ENCODE measurements at places on chromosomes 7 and 10. TPM values are rescaled to one million over a fixed set of nuclear protein-coding genes. Genes with fewer than 3 reads are reported as not detected.
A peak's percentile ranks its signal among the peaks of the same experiment; 100 is the strongest.

DNA sequence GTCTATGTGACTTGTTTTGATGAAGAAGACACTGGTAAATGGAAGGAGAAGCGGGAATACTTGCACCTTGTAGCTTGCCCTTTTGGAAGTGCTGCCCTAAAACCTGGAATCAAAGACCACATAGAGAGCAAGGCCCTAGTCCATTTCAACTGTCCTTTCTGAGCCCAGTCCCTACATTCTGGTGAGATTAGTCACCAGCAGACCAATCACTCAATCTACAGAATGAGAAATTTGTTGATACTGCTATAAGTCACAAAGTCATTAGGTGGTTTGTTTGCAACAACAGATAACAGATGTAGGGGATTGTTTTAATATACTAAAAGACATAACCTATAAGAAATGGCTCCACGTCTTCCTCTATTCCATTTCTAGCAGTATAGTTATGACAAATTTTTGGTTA is 33.6 kb downstream of the WASL start:
- no peaks in the 10 kb centered on the region for H3K27me3 ChIP-seq
- no peak for DNase-seq
- H3K27ac ChIP-seq: no peak overlapping the region
- H3K36me3 ChIP-seq: no peaks in the 10 kb centered on the region

The FBXO24 gene
- 0.16 TPM for total RNA-seq

The CALCR gene
- total RNA-seq: not detected

DNA sequence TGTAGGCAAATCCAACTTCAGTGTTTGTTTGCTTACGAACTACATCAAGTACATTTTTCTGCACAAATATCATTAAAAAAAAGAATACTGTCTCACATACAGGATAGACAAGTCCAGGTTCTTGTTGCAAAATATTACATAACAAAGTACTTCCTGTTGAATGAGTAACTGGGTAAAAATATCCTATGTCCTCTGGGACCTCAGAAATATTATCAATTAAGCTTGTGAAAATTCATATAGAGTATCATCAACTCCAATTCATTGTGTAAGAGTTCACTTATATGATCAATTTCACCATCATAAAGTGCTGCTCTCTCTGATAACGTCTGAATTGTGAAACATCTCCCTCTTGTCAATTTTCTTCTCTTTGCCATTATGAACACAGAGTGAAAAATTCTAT is 22.6 kb downstream of the HERC4 start:
- peaks cover 11% of the 10 kb centered on the region for H3K4me1 ChIP-seq
- no peak overlapping the region for H3K4me3 ChIP-seq
- H3K36me3 ChIP-seq: peaks cover 13% of the 10 kb centered on the region
- H3K27me3 ChIP-seq: no peaks in the 10 kb centered on the region

- no peaks in the 10 kb centered on the region for H3K27me3 ChIP-seq
- no peaks in the 10 kb centered on the region for H3K36me3 ChIP-seq
- H3K4me1 ChIP-seq: peaks cover 92% of the 10 kb centered on the region
- peak overlapping the region; percentile 28 for H3K27ac ChIP-seq
- DNase-seq: no peak
Measured at GRCh38 chr7:137981175-137981574, 20.7 kb downstream of the CREB3L2 start.

DNA sequence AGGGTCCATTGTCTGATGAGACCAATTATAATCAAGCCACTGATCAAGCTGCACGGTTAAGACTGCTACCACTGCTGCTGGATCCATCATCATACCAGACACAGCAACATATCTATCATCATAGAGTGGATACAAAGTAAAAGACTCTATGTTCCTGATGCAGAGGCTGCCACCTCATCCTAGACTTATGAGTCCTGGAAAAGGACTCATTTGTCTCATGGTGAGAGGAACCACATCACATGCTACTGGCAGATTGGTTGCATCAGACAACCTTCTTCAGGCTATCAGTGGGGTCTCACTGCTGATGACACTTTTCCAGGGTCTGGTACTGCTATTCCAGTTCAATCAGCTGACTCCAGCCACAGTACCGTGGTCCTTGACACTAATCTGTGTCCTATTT is 79.0 kb downstream of the ABI1 start:
- DNase-seq: no peak
- no peaks in the 10 kb centered on the region for H3K27me3 ChIP-seq
- H3K27ac ChIP-seq: no peak overlapping the region
- H3K4me1 ChIP-seq: peaks cover 12% of the 10 kb centered on the region

DNA sequence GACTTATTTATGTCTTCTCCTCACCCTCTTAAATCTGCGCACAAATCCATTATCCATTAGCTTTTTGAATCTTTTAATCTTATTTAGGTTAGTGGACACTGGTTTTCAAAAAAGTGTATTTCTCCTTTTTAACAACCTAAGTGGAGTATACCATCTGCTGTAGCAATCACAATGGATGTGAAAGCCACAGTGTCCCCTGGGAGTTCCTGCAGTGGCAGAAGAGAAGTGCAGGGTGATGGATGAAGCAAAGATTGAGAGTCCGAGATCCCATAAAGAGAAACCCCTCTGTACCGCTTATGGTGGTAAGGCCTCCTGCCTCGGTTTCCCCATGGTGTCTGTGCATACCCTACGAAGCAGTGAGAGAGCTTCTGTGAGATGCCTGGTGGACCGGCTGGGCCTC is 236.4 kb downstream of the COBL start:
- H3K4me3 ChIP-seq: no peak overlapping the region
- H3K27ac ChIP-seq: peak overlapping the region; percentile 70
- no peaks in the 10 kb centered on the region for H3K27me3 ChIP-seq
- H3K36me3 ChIP-seq: no peaks in the 10 kb centered on the region
- H3K4me1 ChIP-seq: peaks cover 4% of the 10 kb centered on the region

DNA sequence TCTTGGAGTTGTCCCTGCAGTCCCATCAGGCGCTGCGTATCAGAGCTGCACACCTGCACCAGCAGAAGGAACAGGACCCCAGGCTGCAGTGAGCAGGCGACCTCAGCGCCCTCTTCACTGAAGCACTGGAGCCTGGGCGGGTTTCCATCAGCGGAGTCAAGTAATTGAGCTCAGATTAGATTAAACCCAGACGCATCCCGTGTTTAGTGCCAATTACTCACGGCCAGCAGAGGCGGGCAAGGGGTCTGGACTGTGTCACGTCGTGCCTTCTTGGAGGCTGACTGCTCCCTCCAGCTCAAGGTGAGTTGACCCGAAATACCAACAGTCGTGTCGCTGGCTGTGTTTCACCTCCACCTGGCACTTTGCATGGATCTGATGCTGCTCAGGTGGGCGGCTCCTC is 123.6 kb downstream of the CXCL12 start:
- H3K4me3 ChIP-seq: no peak overlapping the region
- peak overlapping the region; percentile 39 for H3K27ac ChIP-seq
- peak; percentile 70 for DNase-seq
- H3K27me3 ChIP-seq: no peaks in the 10 kb centered on the region

The HPSE2 gene
- 0.24 TPM for total RNA-seq

The SPDYE9 gene
- not detected for total RNA-seq

DNA sequence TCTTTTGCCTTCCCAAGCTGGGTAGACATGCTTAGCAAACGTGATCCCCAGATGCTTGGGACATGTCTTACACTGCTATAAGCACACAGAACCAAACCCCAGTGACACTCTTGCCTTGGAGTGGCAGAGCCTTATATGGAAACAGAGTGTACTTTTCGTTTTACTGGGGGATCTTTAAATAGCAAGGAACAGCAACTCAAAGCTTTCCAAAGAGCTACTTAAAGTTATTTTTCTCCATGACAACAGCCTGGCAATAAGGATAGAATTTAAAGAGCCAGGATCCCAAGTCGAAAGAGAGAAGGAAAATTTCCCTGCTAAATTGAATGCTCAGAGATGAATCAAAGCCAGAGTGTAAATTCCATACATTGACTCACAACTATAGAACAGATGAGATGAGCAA is 67.8 kb downstream of the ZNF365 start:
- H3K4me1 ChIP-seq: peaks cover 8% of the 10 kb centered on the region
- H3K27ac ChIP-seq: no peak overlapping the region
- DNase-seq: no peak
- no peak overlapping the region for H3K4me3 ChIP-seq
- H3K36me3 ChIP-seq: no peaks in the 10 kb centered on the region

DNA sequence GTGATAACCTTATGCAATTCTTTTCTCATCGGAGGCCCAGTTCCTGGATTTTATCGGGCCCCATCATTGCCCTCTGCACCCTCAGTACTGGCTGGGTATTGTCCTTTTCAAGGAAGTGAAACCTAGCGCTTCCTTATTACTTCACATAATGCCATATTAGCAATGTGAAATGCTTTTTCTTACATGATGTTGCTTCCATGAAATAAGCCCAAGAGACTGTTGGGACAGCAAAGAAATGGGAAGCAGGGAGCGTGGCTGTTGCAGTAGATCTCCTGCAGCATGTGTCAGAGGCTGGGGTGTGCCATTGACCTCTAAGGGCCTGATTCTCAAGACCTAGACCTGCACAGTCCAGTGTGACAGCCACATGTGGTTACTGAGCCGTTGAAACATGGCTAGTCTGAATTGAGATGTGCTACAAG is 8.1 kb downstream of the CHN2 start:
- no peak overlapping the region for H3K4me3 ChIP-seq
- H3K27ac ChIP-seq: no peak overlapping the region
- H3K27me3 ChIP-seq: no peaks in the 10 kb centered on the region
- DNase-seq: peak; percentile 8

DNA sequence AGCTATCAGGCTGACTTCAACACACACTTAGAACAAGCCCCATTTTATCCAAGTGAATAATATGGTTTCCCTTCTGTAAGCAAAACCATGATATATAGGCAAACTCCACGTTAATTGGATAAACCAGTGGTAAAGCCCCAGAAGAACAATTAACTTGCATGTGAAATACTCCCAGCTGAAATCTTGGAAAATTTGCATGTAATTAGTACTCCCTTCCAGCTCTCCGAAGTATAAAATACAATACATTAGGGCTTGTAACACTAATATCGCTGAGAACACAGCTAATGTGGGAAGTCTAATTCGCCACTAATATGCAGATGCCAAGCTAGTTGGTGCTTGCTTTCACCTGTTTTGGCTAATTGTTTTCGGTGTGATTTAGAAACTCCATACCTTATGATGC is 859.0 kb upstream of the AUTS2 start:
- no peaks in the 10 kb centered on the region for H3K27me3 ChIP-seq
- no peak overlapping the region for H3K4me3 ChIP-seq
- H3K27ac ChIP-seq: no peak overlapping the region
- H3K4me1 ChIP-seq: no peaks in the 10 kb centered on the region
- no peak for DNase-seq

The IDE gene
- 43.1 TPM for total RNA-seq

DNA sequence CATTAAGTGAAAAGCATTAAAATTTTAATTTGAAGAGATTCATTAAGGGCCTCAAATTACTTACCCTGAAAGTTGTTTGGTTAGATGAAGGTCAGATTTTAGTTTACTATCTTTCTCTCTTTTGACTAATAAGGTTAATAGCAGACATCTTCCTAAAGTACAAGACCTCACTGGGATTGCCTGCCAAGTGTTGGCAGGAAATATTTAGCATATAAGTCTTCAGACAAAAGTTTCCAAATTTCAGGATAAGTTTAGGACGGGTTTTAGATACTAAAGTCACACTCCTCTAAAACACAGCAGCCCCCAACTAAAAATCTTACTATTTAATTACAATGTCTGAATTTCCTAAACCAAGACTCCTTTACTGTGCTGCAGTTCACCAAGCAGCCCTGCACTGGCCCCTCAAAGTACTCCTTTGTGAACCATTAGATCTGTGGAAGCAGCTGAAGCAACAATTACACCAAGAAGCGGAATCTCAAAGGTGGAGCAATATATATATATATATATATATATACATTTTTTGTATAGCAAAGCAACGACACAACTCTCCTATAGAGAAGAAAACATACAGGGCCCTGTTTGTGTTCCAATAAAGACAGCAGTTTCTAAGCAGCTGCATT is 91.2 kb upstream of the KCNIP2 start:
- no peaks in the 10 kb centered on the region for H3K27me3 ChIP-seq
- no peak for DNase-seq
- H3K4me1 ChIP-seq: peaks cover 29% of the 10 kb centered on the region

- no peak for DNase-seq
- no peaks in the 10 kb centered on the region for H3K27me3 ChIP-seq
- no peak overlapping the region for H3K27ac ChIP-seq
- H3K36me3 ChIP-seq: no peaks in the 10 kb centered on the region
Measured at GRCh38 chr7:42946627-42946950, 14.4 kb downstream of the MRPL32 start.

The EPO gene
- not detected for total RNA-seq

- no peak overlapping the region for H3K4me3 ChIP-seq
- DNase-seq: no peak
- no peak overlapping the region for H3K27ac ChIP-seq
Measured at GRCh38 chr10:59885430-59886134, 20.8 kb downstream of the CCDC6 start.

- peaks cover 30% of the 10 kb centered on the region for H3K4me1 ChIP-seq
- no peak overlapping the region for H3K4me3 ChIP-seq
- H3K27ac ChIP-seq: peak overlapping the region; percentile 47
- H3K36me3 ChIP-seq: peaks cover 100% of the 10 kb centered on the region
- no peaks in the 10 kb centered on the region for H3K27me3 ChIP-seq
Measured at GRCh38 chr10:819326-819725, 112.2 kb downstream of the LARP4B start.

GRCh38 chr10:121715969-121716368 is 117.7 kb upstream of the FGFR2 start:
- no peak overlapping the region for H3K27ac ChIP-seq
- no peaks in the 10 kb centered on the region for H3K4me1 ChIP-seq
- H3K4me3 ChIP-seq: no peak overlapping the region
- DNase-seq: no peak
- H3K27me3 ChIP-seq: peaks cover 2% of the 10 kb centered on the region

- no peaks in the 10 kb centered on the region for H3K27me3 ChIP-seq
- DNase-seq: no peak
- H3K4me3 ChIP-seq: no peak overlapping the region
Measured at GRCh38 chr7:57529931-57530330, 80.0 kb downstream of the ZNF716 start.

- no peaks in the 10 kb centered on the region for H3K27me3 ChIP-seq
- H3K4me3 ChIP-seq: no peak overlapping the region
- DNase-seq: no peak
Measured at GRCh38 chr10:124996854-124997215, 54.9 kb downstream of the ZRANB1 start.

The VGF gene
- not detected for total RNA-seq

DNA sequence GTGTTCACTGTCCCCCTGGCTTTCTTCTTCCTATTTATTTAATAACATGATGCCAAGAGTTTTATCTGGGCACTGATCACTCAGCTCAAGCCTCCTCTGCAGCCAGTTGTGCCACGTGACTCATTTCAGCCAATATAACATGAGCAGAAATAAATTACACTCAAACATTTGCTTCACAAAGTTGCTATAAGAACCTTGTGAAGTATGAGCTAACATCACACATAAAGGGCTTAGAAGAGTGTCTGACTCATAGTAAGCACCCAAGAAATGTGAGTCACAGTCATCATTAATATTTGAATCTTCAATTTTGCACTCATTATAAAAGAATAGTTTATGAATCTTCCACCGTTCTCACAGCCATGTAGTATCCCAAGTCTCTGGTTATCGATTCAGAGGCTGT is 414.6 kb upstream of the NPVF start:
- no peak overlapping the region for H3K27ac ChIP-seq
- H3K27me3 ChIP-seq: no peaks in the 10 kb centered on the region
- no peak overlapping the region for H3K4me3 ChIP-seq
- peaks cover 9% of the 10 kb centered on the region for H3K4me1 ChIP-seq
- no peak for DNase-seq
- H3K36me3 ChIP-seq: no peaks in the 10 kb centered on the region

The HOXA5 gene
- total RNA-seq: not detected

The ORAI2 gene
- 9.7 TPM for total RNA-seq

The KLLN gene
- 0.49 TPM for total RNA-seq
